ENCODE measurements at places on chromosomes 16 and 17. TPM values are rescaled to one million over a fixed set of nuclear protein-coding genes. Genes with fewer than 3 reads are reported as not detected.

Gene IGFALS
- not detected for total RNA-seq

Gene TBC1D3D
- total RNA-seq = not detected

Gene NPIPB13
- total RNA-seq = 0.72 TPM

Gene CACNG1
- not detected for total RNA-seq

Gene ITGB4
- 367 TPM for total RNA-seq

Gene MYO15B
- 4.5 TPM for total RNA-seq

Data from tracheal epithelial cell (primary cell).